ENCODE measurements at places on chromosomes 2 and 18.
A peak's percentile ranks its signal among the peaks of the same experiment; 100 is the strongest.

GRCh38 chr18:24428709-24429108 is 2.2 kb downstream of the IMPACT start:
- no peak overlapping the region for H3K4me3 ChIP-seq
- peaks cover 8% of the 10 kb centered on the region for H3K27me3 ChIP-seq
- peaks cover 31% of the 10 kb centered on the region for H3K36me3 ChIP-seq
- no peak for DNase-seq

- H3K4me1 ChIP-seq: no peaks in the 10 kb centered on the region
- H3K36me3 ChIP-seq: no peaks in the 10 kb centered on the region
- H3K27me3 ChIP-seq: no peaks in the 10 kb centered on the region
- H3K4me3 ChIP-seq: no peak overlapping the region
- no peak for DNase-seq
- H3K27ac ChIP-seq: no peak overlapping the region
Measured at GRCh38 chr2:193357508-193357907, 1162.8 kb upstream of the TMEFF2 start.

GRCh38 chr2:233793465-233794127 is 15.5 kb downstream of the MROH2A start:
- DNase-seq: no peak
- H3K27me3 ChIP-seq: no peaks in the 10 kb centered on the region
- H3K4me1 ChIP-seq: no peaks in the 10 kb centered on the region
- no peaks in the 10 kb centered on the region for H3K36me3 ChIP-seq
- no peak overlapping the region for H3K27ac ChIP-seq

GRCh38 chr2:148207111-148207510 is 186.2 kb downstream of the MBD5 start:
- no peak overlapping the region for H3K27ac ChIP-seq
- H3K4me1 ChIP-seq: no peaks in the 10 kb centered on the region
- H3K36me3 ChIP-seq: no peaks in the 10 kb centered on the region
- no peak overlapping the region for H3K4me3 ChIP-seq
- DNase-seq: no peak
- H3K27me3 ChIP-seq: no peaks in the 10 kb centered on the region

DNA sequence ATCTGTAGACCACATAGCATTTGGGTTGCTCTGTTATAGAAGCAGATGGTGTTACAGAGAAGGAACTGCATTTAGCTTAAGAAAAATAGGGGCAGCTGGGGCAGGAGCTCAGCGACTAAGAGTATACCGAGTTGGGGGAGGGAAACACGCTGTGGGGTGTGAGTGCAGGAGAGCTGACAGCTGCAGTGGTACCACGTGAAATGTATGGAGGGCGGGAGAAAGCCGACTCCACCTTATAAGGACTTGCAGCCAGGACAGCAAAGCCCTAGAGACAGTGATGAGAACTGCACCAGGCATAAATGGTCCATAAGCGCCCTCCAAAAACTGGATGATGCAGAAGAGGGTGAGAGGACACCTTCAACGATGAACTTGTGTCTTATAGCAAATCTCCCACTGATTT is 237.6 kb downstream of the PRKCE start:
- no peak overlapping the region for H3K4me3 ChIP-seq
- no peak overlapping the region for H3K27ac ChIP-seq
- H3K4me1 ChIP-seq: peaks cover 23% of the 10 kb centered on the region
- no peaks in the 10 kb centered on the region for H3K36me3 ChIP-seq

DNA sequence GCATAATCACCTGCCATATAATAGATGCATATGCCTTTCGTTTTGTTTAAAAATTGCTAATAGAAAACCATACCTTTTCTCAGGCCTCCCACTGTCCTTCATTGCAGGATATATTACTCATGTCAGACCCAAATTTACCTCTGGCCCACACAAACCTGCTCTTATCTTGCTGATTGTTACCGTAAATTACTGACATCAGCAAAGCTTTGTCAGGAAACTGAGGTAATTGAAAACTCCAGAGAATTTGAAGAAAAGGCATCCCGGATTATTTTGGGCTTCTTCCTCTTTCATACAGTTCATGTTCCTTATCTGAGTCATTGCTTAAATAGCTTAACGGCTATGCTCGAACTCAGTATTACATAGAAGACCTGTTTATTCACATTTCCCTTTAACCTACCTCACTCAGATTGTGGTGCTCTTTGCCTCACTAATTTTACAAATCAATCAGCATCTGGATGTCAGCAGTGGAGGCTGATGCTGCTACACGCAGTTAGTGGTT is 145.7 kb downstream of the ZEB2 start:
- peaks cover 29% of the 10 kb centered on the region for H3K4me1 ChIP-seq
- no peaks in the 10 kb centered on the region for H3K27me3 ChIP-seq
- H3K27ac ChIP-seq: peak overlapping the region; percentile 8
- peaks cover 9% of the 10 kb centered on the region for H3K36me3 ChIP-seq

DNA sequence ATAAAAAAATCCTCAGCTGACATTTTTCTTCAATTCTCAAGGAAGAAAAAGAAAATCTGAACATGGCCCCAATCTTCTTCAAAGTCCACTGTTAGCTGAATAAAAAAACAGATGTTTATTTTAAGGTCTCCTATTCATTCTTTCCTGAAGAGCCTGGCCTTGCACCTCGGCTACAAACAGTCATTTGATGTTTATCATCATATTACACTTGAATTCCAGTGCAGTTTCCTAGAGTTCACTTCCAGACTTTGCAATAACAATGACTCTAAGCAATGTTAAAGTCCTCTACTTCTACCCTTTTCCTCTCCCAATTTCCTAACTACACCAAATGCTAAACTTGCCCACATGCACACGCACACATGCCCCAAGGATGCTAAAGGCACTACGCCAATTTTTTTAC is 70.1 kb downstream of the NOL10 start:
- no peak for DNase-seq
- peaks cover 28% of the 10 kb centered on the region for H3K4me1 ChIP-seq
- no peak overlapping the region for H3K4me3 ChIP-seq
- H3K27me3 ChIP-seq: no peaks in the 10 kb centered on the region
- peaks cover 44% of the 10 kb centered on the region for H3K36me3 ChIP-seq

DNA sequence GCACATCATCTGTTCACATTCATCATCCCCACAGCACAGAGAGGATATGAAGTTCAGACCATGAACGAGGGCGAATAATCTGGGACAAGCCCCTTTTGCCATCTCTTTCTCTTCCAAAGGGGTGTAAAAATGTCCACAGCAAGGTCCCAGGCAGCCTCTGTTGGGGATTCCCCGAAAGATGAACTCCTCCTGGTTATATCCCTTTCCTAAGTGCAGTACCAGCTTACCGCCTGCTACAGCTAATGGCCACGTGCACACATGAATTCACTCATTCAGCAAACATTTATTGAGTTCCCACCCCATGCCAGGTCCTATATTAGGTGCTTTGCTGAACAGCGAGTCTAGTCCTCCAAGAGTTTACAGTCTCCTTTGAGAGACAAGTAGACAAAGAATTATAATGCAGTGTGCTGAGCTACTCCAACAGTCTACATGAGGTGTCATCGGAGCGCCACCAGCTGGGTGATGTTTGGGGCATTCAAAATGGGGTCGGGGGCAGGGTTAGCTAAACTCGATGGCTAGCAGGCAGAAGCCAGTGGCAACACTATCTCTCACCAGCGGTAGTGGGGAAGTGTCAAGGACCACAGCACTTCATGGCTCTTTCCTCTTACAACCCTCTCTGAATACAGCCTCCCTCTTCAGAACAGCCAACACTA is 228.9 kb downstream of the TMEM163 start:
- no peaks in the 10 kb centered on the region for H3K36me3 ChIP-seq
- no peak overlapping the region for H3K4me3 ChIP-seq
- peaks cover 46% of the 10 kb centered on the region for H3K27me3 ChIP-seq
- no peak overlapping the region for H3K27ac ChIP-seq
- no peak for DNase-seq
- no peaks in the 10 kb centered on the region for H3K4me1 ChIP-seq

GRCh38 chr2:149902081-149902480 is 314.5 kb upstream of the MMADHC start:
- no peaks in the 10 kb centered on the region for H3K27me3 ChIP-seq
- H3K27ac ChIP-seq: no peak overlapping the region
- H3K36me3 ChIP-seq: no peaks in the 10 kb centered on the region
- no peak for DNase-seq

DNA sequence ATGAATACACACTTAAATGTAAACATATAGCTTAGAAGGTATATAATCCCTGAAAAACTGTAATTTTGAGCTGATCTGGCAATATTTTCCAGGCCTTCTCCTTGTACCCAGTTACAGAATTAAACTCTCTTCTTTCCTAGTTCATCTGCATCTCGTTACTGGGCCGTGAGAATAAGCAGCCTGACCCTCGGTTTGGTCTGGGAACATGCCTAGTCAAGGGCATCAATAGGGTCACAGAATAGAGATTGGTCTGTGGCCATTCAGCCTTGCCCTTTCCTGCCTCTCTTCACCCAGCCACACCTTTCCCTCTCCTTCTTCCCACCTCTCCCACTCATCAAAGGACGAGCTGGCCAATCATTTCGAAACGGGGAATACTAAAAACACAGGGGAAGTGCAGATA is 27.3 kb downstream of the SULT1C2 start:
- H3K36me3 ChIP-seq: no peaks in the 10 kb centered on the region
- H3K27ac ChIP-seq: no peak overlapping the region
- H3K4me1 ChIP-seq: no peaks in the 10 kb centered on the region
- DNase-seq: no peak
- H3K4me3 ChIP-seq: no peak overlapping the region
- H3K27me3 ChIP-seq: peaks cover 5% of the 10 kb centered on the region

DNA sequence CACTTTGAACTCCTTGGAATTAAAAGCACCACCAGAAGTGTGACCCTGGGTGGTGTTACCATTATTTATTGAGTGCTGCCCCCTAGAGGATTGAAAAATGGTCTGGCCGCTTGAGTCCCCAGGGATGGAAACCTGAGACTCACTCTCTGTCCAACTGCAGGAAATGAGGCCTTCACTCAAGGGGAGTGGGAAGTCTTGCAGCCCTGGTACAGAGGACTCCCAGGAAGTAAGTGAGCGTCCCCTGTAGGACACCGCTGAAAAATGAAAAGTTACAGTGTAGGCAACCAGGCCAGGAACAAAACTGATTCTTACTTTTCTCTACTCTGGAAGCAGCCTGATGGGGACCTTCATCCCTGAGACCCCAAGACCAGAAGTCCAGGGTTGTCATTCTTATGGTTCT is 2.2 kb upstream of the NRP2 start:
- no peaks in the 10 kb centered on the region for H3K36me3 ChIP-seq
- peak; percentile 49 for DNase-seq
- H3K27me3 ChIP-seq: peaks cover 52% of the 10 kb centered on the region
- H3K4me3 ChIP-seq: no peak overlapping the region
- H3K27ac ChIP-seq: no peak overlapping the region
- peaks cover 9% of the 10 kb centered on the region for H3K4me1 ChIP-seq

- H3K4me1 ChIP-seq: no peaks in the 10 kb centered on the region
- no peak overlapping the region for H3K27ac ChIP-seq
- H3K4me3 ChIP-seq: no peak overlapping the region
Measured at GRCh38 chr18:52395146-52395852, 55.3 kb downstream of the DCC start.

DNA sequence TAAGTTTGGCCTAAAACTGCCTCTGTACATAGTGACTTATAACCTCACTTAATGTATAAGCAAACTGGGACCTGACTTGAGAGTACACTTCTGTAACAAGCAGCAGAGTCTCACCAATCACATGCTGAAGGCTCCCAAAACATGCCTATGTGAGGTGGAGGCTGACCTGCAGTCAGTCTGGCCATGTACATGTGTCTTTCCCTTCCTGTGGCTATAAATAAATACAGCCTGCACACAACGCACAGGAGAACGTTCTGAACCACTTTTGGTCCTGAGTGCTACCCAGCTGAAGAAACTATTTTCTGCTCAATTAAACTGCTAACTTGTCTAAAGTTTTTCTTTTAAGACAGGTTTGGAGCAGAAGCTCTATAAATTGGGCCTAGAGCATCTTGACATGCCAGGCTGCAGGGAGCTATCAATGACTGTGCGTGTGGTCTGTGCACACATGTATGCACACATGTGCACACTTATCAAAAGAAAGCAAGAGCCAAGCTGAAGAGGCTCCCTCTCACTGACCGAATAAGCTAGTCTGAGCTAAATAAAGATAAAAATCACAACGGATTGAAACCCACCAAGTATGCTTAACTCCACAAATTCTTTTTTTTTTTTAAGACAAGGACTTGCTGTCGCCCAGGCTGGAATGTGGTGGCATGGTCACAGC is 15.0 kb downstream of the RNASEH1 start:
- H3K4me1 ChIP-seq: no peaks in the 10 kb centered on the region
- DNase-seq: no peak
- H3K27ac ChIP-seq: no peak overlapping the region
- no peak overlapping the region for H3K4me3 ChIP-seq
- H3K36me3 ChIP-seq: peaks cover 51% of the 10 kb centered on the region
- H3K27me3 ChIP-seq: no peaks in the 10 kb centered on the region

DNA sequence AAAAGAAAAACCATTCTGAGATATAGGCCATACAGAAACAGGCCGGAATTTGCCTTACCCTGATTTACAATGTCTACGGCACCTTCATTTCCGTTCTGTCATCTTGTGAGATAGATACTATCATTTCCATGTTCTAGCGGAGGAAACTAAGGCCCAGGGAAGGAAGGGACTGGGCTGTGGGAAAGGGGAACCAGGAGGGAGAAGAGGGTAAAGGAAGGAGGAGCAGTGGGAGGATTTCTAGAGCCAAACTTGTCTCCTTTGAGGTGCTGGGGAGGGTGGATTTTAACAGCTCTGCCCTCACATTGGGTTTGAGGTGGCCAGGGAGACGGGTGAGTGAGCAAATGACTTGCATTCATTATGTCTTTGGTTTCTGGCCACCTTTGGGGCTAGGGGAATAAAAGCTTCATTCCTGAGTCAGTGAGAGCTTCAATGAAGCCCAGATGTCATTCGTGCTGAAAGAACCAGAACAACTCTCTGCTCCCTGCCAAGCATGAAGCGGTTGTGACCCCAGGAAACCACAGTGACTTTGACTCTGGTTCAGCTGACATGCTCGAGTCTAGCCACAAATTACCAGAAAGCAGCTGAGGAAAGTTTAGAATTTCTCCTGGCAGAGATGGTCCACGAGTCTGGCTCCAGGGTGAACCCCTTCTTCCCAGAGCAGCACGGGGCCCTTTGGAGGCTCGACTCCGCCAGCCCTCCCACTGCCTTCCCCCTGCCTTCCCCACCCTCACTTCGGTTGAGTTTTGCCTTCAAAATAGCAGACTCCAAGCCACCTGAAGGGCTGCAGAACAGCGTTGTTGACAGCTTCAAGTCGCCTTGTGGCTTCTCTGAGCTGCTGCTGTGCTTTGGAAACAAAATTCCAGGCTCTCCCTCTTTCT is 3.8 kb downstream of the ACTG2 start:
- H3K4me1 ChIP-seq: peaks cover 40% of the 10 kb centered on the region
- peak overlapping the region; percentile 82 for H3K27ac ChIP-seq
- H3K27me3 ChIP-seq: no peaks in the 10 kb centered on the region
- peak; percentile 85 for DNase-seq
- H3K4me3 ChIP-seq: peak overlapping the region; percentile 6

DNA sequence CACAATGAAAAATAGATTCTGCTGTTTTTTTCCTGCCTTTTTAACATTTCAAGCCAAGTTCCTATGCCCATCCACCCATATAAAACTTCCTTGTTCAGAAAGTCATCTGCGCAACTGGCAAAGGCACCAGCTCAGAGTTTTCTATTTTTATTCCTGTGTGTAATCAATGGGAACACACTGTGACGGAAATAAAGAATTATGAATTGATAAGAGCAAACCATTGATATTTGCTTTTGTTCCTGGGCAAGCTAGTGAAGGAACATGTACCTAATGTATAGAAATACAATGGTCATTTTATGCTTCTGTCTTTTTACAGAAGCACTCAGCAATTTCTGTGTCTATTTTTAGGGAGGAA is 30.8 kb upstream of the AAK1 start:
- H3K4me1 ChIP-seq: peaks cover 33% of the 10 kb centered on the region
- no peaks in the 10 kb centered on the region for H3K27me3 ChIP-seq
- no peak overlapping the region for H3K4me3 ChIP-seq
- H3K36me3 ChIP-seq: peaks cover 12% of the 10 kb centered on the region
- DNase-seq: no peak

- no peak for DNase-seq
- no peaks in the 10 kb centered on the region for H3K36me3 ChIP-seq
- H3K4me1 ChIP-seq: no peaks in the 10 kb centered on the region
- H3K27ac ChIP-seq: no peak overlapping the region
Measured at GRCh38 chr2:195821566-195821932, 164.5 kb downstream of the SLC39A10 start.

All from activated CD8-positive, alpha-beta memory T cell treated with anti-CD3 and anti-CD28 coated beads, Interleukin-2, amount 10 ng/mL, durations not matched to agents 7 days and 5 days (primary cell).